ENCODE measurements at places on chromosomes 11 and 22.

DNA sequence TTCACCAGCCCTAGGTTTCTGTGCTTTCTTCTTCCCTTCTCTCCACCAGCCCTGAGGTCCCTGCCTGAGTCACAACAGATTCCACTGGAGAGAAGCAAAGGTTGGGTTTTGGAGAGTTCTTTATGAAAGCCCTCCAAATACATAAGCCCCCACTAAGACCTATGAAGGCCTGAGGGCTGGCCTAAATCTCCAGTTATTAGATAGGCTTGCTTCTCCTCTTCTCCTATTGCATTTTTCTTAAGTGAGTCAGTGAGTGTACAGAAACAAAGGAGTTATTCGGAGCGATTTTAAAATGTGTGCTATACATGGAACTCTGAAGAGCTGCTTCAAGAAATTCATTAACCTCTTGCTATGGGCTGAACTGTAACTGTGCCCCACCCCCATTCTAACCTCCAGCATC, 1057.3 kb downstream of the OPCML start:
- no peak for DNase-seq

DNA sequence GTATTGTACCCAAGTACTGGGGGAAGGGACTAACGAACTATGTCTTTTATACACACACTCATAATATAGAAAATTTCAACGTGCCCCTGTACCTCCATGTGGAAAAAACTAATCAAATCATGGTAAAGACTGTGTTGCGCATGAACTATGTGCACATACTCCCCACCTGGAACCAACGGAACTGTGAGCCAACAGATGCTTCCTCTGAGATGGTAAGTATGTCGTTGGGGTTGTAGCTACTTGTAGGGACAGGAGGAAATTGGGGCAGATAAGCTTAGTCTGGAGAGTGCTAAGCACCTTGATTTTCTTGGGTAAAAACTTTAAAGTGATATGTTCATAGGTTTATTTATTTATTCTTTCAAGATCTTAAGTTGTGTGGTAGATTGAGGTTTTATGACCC, 40.1 kb downstream of the GLYAT start:
- DNase-seq, result no peak

DNA sequence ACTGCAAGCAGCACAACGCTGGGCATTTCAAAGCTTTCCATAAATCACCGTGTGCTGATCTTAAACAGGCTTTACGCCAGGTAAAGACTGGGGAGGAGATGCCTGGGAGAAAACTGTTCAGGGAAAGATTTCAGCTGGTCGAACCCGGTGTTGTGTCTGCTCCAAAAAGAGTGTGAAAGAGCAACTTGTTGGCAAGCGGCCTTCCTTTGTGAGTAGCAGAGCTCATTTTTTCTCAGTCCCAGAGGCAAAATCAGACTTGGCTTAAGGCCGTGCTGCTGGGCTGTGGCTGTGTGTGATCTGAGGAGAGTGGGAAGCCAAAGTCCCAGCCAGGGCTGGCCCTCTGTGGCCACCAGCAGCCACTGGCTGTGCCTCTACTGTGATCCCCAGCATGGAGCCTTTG, 75.7 kb upstream of the E2F8 start:
- no peak for DNase-seq

DNA sequence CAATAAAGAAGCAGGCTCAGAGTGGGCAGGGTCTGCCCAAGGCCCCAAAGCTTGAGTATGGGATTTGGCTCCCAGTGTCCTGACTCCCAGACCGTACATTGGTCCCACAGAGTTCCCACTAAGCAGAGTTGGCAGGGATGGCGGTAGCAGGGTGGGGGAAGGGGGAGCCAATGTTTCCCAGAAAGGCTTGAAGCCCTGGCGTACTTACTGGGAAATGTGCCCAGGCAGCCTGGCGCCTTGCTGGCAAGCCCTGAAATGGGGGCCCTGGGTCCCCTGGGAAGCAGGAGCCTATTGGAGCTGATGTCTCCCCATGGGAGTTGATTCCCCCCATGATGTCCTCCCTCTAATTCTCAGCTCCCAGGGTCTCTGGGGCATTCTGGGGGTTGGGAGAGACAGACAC, 9.3 kb downstream of the ARHGEF17 start:
- DNase-seq, result no peak

GRCh38 chr22:35126993-35127392, 61.0 kb downstream of the ISX start:
- no peak for DNase-seq

- DNase-seq, result no peak
Observed at GRCh38 chr11:117255966-117256365, 23.5 kb downstream of the RNF214 start.

- DNase-seq, result no peak
Observed at GRCh38 chr11:68691402-68691784, 7.0 kb downstream of the GAL start.

DNA sequence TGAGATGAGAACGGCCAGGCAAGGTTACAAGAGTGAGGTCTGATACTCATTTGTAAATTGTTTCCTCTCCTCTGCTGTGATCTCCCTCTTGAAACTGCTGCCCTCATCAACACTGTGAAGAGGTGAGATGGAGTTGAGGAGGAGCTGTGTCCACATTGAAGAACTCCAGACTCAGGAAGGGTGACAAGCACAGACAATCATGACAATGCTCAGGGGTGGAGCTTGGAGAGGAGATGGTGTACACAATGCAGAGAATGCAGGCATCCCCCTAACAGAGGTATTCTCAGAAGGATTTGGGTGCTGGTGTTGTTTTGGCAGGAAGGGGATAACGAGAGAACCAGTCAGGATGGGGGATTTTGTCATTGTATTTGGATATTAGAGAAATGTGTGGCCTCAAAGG, 21.5 kb upstream of the MMP7 start:
- no peak for DNase-seq

DNA sequence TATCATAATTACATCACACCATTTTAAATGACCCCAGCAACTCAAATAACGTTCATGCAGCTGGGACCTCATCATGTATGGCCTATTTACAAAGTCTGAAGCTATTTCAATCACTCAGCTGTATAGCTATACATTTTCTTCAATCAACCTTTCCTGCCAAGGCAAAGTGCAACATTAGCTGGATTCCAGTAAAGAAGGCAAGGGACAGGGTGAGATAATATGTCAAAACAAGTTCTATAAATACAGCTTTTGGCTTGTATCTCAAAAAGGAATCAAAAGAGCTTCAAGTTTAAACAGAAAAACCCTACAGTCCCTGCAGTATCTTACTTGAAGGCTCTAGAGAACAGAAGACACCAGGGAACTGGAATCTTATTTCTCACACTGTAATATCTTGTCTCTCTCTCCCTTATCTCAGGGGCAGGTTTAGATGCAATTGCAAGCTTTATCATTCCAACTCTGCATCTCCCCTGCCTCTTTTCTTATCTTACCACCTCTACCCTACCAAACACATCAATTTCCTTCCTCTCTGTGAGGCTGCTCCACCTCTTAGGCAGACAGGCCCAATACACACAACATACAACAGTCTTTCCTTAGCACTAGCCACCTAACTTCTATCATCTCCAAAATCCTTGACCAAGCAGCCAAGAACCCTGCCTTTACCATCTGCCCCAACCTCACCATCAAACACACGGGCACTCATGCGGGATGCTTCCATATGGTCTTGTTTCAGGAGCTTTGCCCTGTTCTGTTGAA, 34.5 kb downstream of the CELF1 start:
- no peak for DNase-seq

GRCh38 chr11:123214396-123214795, 19.3 kb upstream of the CLMP start:
- DNase-seq, result no peak

DNA sequence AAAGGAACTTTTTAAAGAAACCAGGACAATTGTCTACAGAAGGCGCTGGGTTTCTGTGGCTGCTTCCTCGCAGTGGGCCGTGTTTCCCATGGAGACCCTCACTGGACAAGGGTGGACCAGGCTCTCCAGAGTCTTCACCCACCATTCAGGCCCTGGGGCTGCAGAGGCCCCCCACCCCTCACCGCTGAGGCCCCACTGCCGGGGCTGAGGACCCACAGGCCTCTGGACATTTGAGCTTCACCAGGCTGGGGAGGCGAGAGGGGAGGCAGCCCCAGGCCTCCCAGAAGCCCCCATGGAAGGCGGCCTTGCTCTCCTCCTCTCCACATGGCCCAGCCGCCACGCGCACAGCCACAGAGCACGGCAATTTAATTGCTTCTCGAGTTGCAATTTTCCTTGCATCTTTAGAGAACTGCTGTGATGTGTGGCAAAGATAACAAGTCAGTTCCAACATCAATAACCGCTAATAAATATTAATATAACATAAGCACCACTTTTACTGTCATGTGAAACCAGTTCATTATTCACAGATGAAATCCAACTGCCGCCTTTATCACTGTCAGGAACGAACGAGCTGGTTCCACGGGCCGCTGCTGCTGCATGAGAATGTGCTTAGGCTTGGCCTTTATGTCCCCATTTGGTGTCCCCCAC, 81.0 kb downstream of the PHF21B start:
- no peak for DNase-seq

DNA sequence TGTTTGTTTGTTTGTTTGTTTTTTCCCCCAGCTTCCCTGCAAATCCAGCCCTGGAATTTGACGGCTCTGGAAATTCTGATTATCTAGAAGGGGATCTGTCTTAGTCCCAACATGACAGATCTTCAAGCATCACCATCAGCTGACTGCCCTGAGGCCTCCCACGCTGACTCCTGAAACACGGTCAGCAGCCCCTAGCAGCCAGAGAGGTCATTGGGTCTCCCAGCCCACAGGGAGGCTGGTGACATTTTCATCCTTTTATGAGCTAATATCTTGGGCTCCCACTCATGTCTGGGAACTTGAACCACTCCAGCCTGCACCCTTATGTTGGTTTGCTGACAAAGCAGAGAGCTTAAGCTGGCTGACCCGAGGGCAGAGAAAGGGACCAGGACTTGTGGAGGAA, 66.0 kb upstream of the TIMP3 start:
- no peak for DNase-seq

GRCh38 chr11:19953909-19954308, 206.4 kb downstream of the DBX1 start:
- DNase-seq, result no peak

GRCh38 chr22:39898997-39899396, 1.9 kb upstream of the GRAP2 start:
- peak; percentile 32 for DNase-seq

DNA sequence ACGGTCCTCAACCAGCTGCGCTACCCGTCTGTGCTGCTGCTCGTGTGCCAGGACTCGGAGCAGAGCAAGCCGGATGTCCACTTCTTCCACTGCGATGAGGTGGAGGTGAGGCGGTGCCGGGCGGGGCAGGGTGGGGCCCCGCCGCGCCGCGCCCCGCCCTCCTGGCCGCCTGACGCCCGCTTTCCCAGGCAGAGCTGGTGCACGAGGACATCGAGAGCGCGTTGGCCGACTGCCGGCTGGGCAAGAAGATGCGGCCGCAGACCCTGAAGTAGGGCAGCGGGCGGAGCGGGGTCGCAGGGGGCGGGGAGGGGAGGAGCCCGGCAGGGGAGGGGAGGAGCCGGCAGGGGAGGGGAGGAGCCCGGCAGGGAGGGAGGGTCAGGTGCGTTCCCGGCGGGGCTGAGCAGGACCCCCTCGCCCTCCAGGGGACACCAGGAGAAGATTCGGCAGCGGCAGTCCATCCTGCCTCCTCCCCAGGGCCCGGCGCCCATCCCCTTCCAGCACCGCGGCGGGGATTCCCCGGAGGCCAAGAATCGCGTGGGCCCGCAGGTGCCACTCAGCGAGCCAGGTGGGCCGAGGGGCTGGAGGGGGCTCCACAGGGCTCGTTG, 14.7 kb downstream of the EPS8L2 start:
- DNase-seq, result no peak

- DNase-seq, result no peak
Observed at GRCh38 chr22:35821654-35822053, 104.0 kb downstream of the APOL5 start.

- no peak for DNase-seq
Observed at GRCh38 chr11:134584001-134584561, 172.0 kb upstream of the B3GAT1 start.

DNA sequence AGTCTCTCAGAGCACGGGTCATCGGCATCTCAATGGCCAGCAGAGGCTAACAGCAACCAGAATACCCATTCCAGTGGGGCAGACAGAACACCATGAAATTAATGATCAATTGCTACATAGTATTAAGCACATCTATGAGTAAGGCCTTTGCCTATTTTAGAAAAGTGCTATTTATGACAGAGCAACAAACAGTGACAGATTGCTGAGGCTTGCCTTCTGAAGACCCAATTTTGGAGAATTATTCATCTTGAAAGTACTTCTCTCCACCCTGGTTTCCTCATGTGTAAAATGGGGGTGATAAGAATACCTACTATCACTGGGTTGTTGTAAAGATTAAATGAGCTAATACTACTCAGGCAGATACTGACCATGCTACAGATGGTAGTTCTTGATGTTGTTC, 232.7 kb downstream of the TENM4 start:
- DNase-seq, result no peak

DNA sequence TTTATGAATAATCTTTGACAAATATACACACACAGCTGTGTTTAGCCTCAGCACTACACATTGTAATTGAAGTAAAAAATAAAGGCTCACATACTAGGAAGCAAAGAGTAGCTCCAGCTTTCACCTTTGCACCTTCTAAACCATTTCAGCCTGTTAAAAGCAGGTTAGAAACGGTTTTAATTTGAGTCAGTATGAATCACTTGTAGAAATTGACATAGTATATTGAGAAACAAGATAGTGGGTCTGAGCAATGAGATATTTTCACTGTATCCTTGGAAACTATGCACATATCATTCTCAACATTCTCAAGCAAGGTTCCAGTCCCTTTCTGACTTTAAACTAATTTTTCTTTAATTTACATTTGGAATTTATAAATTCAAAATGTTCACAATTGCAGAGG, 380.3 kb downstream of the AASDHPPT start:
- no peak for DNase-seq

- DNase-seq, result no peak
Observed at GRCh38 chr11:132993991-132994502, 538.3 kb downstream of the OPCML start.

DNA sequence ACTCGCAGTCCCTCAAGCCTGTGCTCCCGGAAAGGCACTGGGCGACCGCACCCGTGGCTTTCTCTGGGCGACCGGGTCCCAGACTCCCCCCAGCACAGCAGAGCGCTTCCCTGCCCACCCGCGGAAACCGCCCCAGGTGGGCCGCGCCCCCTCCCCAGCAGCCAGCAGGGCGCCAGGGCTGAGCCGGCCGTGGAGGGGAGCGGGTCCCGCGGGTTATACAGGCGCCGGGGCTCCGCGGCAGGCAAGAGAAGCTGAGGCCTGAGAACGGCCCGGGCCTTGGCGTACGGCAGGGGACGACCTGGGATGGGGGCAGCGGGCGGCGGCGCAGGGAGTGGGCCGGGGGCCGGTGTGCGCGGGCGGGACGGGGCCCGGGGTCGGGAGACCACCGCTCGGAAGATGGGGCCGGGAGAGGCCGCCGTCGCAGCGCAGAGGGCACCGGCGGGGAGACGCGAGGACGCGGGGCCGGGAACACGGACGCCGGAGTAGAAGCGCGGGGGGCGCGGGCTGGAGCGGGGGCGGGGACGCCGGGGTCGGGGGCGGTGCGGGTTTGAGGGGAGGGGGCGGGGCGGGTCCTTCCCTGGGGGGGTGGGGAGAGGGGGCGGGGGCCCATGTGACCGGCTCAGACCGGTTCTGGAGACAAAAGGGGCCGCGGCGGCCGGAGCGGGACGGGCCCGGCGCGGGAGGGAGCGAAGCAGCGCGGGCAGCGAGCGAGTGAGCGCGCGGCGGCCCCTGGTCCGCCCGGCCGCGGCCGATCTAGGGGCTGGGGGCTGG, at the start of gene MDK:
MDK (plus strand) TSS at position 622 of the 771 bp plus-strand sequence. CDS start 389 bp downstream, outside the sequence.
- no peak for DNase-seq
